ENCODE measurements at places on chromosomes 11 and 22. TPM values are rescaled to one million over a fixed set of nuclear protein-coding genes. Genes with fewer than 3 reads are reported as not detected.
A peak's percentile ranks its signal among the peaks of the same experiment; 100 is the strongest.

DNA sequence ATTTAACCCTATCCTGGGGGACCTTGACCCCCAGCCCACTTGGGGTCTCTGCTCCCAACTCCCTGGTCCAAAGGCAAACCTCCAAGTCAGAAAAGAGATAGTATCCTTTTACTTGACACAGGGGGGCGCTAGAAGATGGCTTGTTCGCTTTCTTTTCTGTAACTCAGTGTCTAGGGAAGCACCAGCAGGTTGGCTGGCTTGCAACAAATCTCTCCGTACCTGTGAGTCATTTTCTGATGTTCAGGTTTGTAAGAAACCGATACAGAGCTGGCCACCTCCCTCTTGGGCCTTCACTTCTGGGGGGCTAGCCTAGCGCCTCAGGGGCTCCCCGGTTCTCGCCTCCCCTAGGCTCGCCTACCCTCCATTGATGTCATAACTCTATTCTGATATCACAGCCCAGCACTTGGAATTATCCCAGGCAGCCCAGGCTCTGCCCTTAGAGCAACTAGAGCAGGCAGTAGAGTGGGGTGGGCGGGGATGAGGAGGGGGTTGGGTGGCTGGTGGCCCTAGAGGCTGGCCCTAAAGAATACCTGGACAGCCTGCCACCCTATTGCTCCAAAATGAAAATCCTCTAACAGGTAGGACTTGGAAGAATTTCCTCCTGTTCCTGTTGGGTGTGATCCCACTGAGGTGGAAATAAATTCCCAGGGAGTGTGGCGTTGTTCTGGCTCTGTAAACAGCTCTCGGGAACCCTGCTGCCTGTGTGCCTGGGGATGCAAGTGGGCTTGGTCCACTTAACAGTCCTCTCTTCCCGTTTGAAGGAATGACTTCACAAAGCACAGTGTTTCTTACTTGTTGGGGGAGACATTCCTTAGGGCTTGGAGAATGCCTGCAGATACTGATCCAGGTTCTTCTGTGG, 69.4 kb downstream of the OSBP2 start:
- no peak for DNase-seq

DNA sequence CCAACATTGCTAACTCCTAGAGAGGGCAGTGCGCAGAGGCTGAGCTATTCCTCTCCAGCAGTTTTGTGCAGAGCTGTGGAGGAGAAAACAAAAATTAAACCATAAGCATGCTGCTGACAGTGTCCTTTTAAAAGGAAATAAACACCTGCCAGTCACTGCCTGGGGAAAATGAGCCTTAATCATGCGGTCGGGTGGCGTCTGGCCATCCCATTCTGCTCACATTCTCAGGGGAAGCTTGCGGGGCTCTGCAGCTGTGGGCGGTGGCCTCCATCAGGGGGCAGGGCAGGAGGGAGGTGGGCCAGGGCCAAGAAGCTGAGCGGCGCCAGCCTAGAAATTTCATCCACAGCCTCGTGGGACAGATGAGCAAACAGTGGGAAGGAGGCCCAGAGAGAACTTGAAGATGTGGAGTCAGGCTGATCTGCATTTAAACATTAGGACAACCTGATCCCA, 71.0 kb upstream of the TP53I11 start:
- no peak for DNase-seq

- DNase-seq: no peak
Measured at GRCh38 chr22:37636186-37636948, 3.1 kb upstream of the SH3BP1 start.

- no peak for DNase-seq
Measured at GRCh38 chr11:61619471-61620226, 38.8 kb upstream of the SYT7 start.

DNA sequence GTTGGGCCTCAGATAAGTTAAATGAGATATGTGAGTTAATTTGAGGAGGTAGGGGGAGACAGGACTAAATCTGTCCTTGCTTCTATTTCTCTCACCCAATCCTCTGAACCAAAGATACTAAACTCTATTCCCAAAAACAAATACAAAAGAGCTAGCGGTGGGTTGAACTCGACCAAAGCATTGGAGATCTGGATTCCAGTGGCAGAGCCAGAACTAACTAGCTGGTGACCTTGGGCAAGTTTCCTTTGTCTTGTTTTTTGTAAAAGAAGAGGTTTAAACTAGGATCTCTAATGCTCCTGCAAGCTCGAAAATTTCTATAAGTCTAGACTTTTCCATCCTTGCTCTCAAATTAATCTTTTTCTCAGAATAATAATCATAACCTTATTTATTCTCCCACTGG, 1.5 kb downstream of the ME3 start:
- DNase-seq: no peak

Gene YPEL1
- total RNA-seq: 1.0 TPM

- no peak for DNase-seq
Measured at GRCh38 chr11:69173331-69173730, 17.6 kb downstream of the SMIM38 start.

- no peak for DNase-seq
Measured at GRCh38 chr11:38254913-38255312, 1656.9 kb upstream of the RAG2 start.

GRCh38 chr11:71447791-71448256, 369 bp downstream of the DHCR7 start:
- DNase-seq: no peak

GRCh38 chr22:50606946-50607658, 6.5 kb downstream of the MAPK8IP2 start:
- no peak for DNase-seq

GRCh38 chr22:36940676-36941075, 27.2 kb downstream of the CSF2RB start:
- DNase-seq: no peak

Gene CHID1
- total RNA-seq: 17.7 TPM

- peak; percentile 56 for DNase-seq
Measured at GRCh38 chr11:63915961-63916836, 765 bp downstream of the RCOR2 start.

Gene MGAT3
- 4.3 TPM for total RNA-seq

Gene C1QTNF4
- total RNA-seq: 0.39 TPM

Gene TMEM25
- 2.4 TPM for total RNA-seq

Gene FOLR3
- total RNA-seq: not detected

GRCh38 chr11:78160557-78160956, 21.1 kb upstream of the ALG8 start:
- no peak for DNase-seq

- peak; percentile 51 for DNase-seq
Measured at GRCh38 chr11:120324932-120325810, at the start of gene TLCD5. TSS of gene TLCD5 (plus strand) at chr11:120325299. CDS start at chr11:120327442, 2,143 bp downstream.
